Left ventricle myocardium superior (tissue), 1 donor: ENCODE measurements at places on chromosomes 4 and X. TPM values are rescaled to one million over a fixed set of nuclear protein-coding genes. Genes with fewer than 3 reads are reported as not detected.

CSAG1 gene
- not detected for total RNA-seq

GRCh38 chr4:164396439-164396838 lies 357.5 kb upstream of the SMIM31 start:
- DNase-seq: no peak

DNA sequence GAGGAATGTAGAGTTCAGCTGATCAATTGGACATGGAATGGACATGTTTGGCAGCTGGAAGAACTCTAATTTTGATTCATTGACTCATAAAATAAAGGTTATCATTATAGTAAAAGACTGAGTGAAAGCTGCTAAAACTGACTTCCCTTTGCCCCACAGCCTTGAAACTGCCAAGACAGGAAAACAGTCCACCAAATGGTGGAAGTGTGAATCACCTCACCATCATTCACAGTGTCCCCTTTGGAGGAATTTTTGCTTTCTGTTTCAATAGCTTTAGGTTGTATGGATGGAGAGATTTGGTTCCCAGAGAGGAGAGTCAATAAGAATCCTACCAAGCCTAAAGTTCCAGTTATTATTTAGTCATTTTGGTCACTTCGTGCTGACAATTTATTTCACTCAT lies 20.8 kb upstream of the FREM3 start:
- no peak for DNase-seq

DNA sequence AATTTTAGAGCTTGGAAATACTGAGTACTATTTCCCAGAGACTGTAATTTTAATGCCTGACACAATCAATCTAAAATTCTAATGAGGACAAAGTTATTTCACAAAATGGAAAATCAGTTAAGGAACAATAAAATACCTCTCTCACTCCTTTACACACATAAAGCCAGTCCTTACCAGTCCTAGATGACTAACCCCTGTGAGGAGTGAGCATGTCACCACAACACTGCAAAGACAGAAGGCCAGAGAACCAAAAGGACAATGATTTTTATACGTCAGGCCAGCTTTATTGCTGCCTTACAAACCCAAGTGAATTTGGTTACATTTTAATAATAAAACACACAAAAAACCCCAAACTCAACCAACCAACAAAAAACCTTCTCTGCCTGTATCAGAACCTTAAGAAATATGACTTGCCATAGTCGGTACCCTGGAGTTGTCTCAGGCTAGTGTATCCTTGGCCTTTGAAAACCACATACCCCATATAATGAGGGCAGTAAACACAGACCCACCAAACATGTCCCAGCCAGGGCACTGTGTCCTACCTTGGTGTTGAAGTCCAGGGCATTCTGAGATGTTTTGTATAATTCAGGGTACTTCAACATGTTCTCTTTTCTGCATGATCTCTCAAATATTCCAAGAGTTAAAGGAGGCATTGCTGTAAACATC lies 57.6 kb downstream of the SHISA3 start:
- DNase-seq: no peak

GRCh38 chr4:153451911-153452657 lies 14.1 kb upstream of the TMEM131L start:
- DNase-seq: no peak
